ENCODE measurements at places on chromosomes 2 and 18.

DNA sequence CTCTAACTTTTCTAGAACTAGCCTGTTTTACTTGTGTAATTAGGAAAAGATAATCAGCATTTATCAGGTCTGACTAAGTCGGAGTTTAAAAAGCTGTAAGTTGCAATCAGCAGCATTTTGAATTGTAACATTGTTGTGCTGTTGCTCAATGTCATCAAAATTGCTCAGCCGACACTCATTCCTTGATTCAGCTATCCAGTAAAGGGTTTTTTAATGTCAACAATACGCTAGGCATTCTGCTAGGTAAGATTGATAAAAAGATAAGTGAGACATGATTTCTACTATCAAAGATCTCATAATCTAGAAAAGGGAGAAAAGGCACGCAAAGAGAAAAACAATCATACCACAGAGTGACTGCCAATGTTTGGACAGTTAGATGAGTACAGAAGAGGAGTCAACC, 327.1 kb upstream of the CDH2 start:
- no peak for DNase-seq

GRCh38 chr2:18558458-18558857, 2.0 kb downstream of the RDH14 start:
- DNase-seq: no peak

DNA sequence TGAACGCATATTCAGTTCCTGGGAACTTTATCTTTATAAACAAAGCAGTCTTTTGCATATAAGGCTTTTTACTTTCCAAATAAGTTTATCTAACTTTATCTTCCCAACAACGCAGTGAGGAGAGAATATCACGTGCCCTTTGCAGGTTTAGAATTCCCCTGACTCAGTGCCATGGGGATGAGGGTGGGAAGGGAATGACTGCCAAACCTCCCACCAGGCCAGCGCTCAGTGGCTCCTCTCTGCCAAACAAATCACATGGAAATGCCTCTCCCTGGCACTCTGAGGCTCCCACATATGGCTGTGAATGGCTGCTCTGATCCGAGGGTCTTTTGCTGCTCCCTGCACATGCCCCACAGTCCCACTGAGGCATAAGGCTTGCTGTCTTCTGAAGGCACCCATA, 158.3 kb downstream of the DNAH6 start:
- DNase-seq: no peak

DNA sequence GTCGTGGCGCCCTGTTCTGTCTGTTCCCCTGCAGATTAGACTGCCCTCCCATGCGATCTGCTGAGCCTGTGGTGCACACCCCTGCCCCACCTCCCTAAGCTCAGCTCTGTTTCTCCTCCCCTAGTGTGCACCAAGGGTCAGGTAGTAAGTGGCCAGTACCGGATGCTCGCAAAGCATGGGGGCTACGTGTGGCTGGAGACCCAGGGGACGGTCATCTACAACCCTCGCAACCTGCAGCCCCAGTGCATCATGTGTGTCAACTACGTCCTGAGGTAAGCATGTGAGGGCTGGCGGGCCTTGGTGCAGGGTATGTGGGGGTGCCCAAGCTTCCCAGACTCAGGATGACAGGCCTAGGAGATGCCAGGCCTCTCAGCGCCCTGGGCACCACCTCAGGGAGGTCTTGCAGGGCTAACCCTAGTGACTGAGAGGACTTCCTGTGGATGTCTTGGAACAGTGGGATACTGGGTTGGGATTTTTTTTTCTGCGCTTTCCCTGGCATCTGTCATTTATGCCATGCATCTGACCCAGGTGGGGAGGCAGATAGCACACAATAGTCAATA, 78.4 kb downstream of the EPAS1 start:
- DNase-seq: no peak

DNA sequence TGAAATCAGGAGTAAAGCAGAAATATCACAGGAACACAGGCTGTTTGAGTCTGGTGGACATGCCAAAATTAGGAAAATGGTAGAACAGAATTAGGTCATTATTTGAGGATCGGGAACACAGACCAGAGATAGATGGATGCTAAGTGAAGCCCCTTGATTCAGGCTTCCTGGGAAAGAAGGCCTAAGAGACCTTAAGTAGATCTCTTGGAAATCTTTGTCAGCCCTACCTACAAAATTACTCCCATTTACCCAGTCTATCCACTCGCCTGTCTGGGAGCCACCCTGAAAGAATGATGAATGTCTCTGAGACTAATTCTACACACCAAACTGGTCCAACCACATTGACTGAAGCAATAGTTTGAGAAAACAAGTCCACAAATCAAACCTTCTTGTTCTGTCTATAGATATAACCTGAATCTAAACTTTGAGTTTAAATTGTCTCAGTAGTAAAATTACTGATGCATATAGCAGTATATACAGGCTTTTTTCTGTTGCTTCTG, 36.6 kb upstream of the TANK start:
- no peak for DNase-seq

DNA sequence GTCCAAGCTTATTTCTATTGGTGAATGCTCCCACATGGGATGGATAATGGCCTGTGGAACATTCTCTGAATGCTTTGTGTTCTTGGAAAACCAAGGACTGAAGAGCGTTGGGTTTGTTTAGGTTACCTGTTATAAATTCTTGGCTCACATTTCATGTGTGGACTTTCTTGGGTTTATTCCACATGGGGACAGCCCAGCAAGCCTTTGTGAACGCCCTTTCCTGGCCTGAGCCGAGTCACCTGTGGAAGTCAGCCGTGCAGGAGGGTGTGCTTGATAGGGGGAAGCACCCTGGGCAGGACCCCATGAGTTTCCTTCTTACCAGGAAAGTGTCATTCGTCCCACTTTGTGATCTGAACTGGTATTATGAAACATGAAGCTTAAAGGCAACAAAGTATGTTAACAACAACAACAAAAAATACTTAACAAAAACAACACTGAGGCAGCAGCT, 4.1 kb downstream of the RAB31 start:
- DNase-seq: no peak

- DNase-seq: no peak
Observed at GRCh38 chr2:119517433-119517832, 6.8 kb downstream of the SCTR start.

GRCh38 chr2:216215658-216216390, 106.7 kb downstream of the XRCC5 start:
- DNase-seq: no peak

DNA sequence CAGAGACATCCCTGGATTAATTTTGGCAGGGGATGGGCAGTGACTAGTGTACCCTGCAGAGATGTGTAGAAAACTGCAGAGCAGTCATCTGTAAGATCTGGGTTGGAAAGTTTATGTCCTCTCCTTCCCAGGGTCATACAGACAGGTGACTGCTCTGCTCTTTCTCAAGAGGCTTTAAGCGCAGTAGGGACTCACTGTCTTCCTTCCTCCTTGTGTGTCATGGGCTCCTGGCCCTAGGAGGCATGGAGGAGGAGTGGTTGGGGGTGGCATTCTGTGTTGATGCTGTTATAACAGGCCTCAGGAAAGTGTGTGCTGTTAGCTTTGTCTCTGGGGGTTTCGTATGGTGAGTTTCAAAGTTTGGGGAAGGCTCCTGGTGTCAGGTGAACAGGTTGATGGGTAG, 130.5 kb upstream of the MGAT5 start:
- no peak for DNase-seq

DNA sequence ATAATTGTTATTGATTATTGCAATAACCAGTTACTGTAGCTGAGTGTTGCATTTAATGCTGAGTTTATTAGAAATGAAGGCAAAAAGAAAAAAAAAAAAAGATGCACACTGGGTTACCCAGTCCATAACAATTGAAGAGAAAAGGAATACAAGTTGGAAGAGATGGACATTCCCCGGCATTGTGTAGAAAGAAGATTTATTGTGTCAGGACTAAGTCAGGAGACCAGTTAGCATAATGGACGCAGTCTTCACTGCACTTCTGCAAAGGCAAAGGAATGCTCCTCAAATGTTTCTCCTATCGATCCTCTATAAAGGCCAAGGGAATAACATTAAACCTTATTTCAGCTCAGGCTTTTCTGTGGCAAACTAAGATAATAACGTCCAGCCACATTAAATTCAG, 157.8 kb downstream of the INSIG2 start:
- DNase-seq: no peak

DNA sequence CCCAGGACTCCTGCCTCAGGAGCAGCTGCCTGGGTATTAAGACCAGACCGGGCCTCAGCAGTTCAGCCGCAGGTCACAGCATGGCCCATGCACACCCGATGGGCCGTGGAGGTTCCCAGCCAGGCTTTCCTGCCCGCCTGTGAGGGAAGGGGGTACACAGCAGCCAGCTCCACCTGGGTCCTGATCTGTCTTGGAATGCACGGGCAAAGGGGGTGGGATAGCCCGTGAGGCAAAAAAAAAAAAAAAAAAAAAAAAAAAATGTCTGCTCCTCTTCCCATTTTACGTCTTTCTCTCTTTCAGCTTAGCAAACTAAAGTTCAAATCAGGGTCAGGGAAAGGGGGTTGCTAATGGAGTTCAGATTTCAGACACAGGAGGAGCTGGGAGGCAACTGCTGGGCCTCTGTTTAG, 385.2 kb downstream of the TNS1 start:
- no peak for DNase-seq

DNA sequence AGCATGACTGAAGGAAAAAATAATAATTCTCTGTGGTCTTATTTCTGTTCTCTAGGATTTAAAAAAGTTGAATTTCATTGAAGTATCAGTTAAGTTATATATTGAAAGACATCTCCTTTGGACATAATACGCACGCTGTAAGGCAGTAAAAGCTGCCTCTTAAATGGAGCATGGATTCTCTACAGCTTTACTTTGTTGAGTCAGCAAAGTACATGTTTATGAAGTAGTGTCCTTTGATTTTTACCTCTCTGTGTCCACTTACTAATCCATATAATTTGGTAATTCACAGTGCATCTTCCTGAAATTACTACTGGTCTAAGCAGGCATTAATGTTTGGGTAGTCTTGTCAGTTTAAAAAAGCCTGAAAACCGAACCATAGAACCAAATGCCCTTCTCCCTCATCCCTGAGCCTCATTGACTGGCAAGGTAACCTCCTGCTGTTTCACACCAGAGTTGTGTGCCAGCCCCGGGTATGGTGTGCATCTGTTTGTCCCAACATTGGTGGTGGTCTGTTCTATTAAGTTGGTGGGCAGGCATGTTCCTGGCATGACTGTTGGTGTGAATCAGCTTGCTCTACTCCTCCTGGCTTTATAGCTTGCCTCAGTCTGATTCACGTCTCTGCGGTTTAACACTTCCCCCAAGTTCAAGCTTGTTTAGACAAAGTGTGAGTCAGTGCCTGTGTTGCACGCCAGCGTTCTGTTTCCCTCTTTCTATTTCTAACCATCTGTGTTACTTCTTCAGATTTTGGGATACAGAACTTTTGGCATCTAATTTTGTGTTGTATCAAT, 71.0 kb upstream of the ITM2C start:
- no peak for DNase-seq

- DNase-seq: no peak
Observed at GRCh38 chr2:76174505-76174904, 463.8 kb upstream of the GCFC2 start.

GRCh38 chr2:225120186-225120585, 77.9 kb upstream of the DOCK10 start:
- DNase-seq: no peak

- no peak for DNase-seq
Observed at GRCh38 chr18:48608581-48608980, 69.8 kb downstream of the CTIF start.

DNA sequence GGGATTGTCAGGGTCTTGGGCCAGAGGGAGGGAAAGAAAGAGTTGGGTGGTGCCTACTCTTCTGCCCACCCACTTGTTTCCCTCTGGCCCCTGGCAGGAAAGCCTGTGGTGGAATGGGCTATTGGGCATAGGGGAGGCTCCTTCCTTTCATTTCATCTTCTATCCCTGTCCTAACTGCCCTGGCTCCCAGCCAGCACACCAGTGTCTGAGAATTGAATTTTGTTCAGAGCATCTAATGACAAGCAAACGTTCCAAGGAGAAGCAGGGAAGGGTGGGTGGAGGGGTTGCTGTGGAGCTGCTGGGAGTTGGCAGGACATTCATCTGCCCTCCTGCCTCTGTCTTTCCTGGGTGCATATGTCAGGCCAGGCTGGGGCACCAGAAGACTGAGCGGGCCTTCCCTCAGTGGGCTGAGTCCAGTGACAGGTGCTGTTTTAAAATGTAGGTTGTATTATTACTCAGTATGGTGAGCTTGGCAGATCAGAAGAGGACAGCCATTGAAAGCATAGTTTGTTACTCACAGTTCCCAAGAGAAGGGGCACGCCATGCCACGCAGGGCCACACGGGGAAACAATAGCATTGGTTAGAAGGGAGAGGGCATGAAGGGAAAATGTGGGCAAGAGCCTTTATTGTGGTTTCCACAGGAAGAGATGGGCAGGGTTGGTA, 171.9 kb downstream of the ACOXL start:
- DNase-seq: no peak

DNA sequence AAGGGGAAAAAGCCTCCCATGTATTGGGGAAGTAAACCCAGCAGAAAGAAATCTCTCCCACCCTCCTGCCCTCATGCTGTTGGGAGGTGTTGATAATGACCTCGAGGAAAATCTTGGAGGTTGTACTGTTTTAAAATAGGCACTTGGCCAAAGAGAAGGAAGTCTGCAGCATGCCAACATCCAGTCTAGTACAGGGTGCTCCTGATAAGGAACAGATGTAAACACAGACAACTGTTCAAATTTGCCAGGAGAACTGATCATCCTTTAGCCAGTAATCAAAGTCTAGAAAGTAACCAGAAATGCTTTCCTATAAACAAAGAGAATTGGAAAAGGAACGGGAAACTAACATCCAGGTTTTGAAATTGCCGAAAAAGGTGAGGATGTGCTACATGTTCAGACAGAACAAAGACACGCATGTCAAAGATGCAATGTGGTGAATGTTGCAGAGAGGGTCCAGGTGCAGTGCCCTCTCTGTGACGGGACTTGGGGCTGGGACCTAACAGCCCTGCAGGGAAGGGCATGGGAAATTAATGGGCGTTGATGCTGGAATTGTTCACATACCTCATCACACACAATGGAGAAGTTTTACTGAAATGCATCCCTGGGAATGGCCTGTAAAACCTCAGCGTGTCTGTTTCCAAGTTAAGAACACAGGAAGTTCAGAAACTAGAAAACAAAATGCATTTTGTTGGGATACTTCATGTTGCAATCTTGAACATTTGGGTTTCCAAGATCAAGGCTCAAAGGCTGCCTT, 125.7 kb upstream of the RND3 start:
- DNase-seq: no peak

- no peak for DNase-seq
Observed at GRCh38 chr2:85704800-85705679, 10.9 kb downstream of the GNLY start.

DNA sequence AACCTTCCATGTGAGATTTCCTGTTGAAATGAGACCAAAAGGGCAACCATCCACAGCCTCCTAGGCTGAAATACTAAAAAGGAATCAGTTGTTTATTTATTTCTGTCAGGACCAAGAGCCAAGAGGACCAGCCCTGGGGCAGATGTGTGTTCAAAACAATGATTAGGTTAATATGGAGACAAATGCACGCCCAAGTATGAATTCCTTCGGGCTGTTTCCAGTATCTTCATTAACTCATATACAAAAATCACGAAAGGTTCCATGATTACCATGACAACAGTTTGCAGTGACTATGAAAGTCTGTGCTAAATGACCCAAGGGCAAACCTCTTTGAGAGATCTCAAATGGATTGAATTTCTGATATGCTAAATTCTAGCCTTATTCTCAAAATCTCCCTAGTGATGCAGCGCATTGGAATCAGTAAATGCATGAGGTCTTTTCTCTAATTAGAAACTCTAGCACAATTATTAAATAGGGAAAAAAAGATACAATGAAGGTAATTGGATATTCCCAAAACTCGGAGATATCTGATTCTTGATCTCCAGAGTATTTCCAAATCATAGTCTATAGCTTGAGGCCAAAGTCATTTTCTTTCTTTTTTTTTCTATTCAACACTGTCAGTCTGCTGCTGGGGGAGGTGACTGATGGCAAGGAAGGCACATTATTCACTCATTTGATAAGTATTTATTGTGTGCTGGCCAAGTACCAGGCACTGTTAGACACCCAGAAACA, 35.6 kb downstream of the VIT start:
- DNase-seq: no peak

Measured in substantia nigra (tissue), 51 donors.